Pulmonary artery endothelial cell (primary cell): ENCODE measurements at places on chromosomes 3 and 15.

DNA sequence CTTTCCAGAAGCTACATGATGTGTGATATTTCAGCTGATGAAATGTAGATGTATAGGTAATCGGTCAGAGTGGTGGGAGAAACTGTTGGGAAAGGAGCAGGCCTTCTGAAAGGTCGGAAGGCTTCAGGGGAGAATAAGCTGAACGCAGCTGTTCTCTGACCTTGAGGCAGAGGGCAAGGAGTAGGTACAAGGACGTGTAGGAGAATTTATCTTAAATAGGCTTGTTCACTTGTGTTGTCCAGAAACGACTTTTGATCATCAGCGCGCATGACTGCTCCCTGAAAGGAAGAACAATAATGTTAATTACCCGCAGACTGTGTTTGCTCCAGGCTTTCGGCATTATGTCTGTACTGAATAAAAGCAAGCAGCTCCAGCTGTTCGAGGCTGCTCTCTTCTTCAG, 39.6 kb downstream of the GPR160 start:
- no peak for DNase-seq

- no peak for DNase-seq
Measured at GRCh38 chr3:113966172-113966571, 18.4 kb downstream of the ZDHHC23 start.

DNA sequence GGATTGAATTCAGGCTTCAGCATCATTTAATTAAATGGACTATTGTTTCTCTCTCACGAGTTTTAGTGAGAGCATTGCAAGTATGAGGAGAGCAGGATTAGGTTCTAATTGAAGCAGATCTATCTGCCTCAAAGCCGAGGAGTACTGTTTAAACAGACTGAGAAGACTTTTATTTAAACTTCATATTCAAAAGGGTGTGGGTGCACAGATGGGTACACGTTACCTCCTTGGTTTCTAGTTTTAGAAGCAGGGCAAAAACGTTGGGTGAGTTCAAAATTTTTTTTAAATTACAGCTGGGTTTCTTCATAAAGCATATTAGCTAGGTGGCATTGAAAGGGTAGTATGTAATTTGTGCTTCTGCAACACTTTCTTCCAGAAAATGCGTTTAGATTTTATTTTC, 26.5 kb upstream of the CLRN1 start:
- no peak for DNase-seq

DNA sequence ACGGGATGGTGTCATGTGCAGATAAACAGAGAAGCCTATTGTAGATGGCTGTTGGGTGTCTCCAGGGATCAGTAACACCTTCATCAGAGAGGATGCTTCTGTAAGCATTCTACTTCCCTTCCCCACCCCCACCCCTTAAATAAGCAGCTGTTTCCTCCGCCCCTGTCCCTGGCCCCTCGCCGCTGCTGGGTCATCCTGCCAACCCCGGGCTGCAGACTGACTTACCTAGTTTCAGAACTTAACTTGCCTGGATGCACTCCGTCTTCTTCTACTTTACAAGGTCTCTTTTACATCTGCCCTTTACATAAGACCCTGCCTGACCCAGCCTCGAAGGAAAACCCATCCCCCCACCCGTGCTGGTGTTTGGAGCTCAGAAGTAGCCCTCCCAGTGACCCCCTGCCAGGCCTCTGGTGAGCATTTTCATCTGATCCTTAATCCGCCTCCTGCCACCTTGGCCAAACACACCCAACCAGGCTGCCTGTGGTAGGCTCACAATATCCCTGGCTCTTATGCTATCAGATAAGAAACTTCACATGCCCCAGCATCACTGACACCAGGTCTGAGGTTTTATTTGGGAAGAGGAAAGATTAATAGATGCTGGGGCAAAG, 103.0 kb upstream of the HES1 start:
- no peak for DNase-seq

DNA sequence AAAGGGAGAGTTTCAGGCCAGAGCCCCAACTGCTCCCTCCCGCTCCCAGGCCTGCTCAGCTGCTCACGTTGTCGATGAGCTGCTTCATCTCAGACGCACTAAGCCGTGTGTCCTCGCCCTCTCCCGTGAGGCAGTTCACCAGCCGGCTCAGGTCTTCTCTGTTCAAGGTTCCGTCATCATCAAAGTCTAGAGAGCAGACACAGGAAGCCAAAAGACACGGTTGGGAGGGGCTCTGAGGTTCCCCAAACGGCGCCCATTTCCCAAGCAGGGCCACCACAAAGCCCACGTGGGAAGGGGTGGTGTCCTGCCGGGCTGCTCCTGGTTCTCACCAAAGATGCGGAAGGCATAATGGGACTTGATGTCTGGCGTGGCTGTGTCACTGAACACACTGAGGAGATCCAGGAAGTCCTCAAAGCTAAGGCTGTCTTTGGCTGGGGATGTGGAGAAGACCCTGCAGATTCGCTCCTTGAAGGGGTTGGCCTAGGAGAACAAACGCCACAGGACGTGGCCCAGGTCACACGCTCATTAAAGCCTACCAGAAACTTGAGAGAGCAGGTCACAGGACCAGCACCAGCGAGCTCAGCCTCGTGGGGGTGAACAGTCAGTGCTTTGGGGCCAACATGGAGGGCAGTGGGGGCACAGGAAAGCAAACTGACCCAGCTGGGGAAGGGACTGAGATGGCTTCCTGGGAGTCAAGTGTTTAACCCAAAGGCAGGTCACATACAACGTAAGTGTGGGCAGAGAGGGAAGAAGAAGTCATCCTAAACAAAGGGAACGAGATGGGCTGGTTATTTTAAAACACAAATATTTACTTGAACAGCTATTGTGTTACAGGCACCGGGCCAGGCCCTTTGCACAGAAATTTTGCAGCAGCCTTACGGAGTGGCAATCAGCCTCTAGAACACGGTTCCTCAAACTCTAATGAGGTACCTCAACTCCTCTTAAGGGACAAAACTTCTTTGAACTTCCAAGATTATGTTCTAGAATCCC, 2.4 kb downstream of the CIB1 start:
- no peak for DNase-seq

DNA sequence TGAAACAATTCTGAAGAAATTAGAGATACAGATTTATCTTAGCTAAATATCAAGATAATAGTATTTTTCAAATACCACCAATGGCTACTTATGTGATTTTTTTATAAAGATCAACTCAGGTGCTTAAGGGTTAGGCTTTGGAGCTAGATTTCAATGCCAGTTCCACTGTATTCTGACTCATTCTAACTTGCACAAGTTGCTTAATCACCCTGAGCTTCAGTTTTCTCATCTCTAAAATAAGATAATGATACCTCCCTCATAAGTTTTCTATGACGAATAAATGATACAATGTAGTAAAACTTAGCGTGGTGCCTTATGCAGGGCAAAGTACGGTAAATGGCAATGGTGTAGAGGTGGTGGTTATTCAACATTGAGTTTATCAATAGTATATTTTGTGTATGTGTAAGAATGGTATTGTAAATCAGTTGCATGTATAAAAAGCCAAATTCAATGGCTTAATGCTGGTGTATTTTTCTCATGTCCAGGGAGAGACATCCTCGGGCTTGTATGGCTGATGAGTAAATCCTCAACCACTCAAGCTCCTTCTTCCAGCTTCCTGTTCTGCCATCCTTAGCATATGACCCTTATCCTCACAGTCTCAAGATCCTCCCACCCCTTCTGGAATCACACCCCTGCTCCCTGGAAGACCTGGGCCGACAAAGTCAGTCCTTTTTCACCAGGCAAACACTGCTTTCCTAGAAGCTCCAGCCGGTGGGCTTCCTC, 505.9 kb upstream of the CFAP20DC start:
- no peak for DNase-seq

DNA sequence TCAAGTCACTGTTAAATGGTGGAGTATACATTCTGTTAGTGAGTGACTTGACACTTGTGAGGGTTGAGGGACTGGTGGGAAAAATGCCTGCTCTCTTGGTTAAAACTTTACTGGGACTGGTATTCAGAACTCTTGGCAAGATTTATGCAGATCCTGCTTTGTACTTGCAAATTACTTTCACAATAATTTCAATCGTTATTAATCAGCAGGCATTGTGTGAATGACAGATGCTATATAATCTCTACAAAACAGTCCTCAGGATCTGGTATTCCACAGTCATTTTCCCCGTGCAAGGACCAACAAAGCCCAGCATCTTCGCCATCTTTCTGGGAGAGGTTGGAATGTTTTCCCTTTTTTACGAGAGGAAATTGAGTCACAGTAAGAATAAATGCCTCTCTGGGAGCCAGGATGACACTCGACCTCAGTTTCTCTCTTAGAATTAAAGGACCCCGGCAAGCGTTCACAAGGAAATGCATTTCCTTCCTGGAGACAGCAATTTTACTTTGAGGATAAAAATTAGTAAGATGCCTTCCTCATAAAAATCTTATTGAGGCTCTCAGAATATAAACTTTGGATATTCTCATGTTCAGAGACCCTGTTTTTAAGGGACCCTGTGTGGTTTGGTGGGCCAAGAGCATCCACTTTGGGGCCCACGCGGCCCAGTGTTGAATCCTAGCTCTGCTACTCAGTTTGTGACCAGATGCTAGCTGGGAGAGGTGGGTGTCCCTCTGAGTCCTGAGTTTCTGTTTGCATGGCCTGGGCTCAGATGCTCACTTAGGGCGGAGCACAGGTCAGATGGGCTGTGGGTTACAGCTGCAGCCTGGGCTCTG, 45.3 kb upstream of the PLCL2 start:
- no peak for DNase-seq

DNA sequence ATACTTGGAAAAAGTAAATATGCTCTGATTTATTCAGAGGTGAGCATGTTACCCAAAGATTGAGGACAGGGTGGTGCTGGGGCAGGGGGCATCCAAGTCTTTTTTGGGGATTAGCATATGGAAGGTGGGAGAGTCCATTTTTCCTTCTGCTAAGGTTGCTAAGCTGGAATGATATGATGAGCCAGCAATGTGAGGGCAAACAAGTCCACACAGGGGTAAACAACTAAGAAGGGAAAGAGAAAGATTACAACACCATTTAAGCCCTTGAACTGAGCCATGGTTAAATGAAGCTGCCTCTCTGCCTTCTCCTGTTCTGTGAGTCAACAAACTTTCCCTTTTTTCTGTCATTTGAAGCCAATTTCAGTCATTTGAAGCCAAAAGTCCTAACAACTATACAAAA, 89.0 kb downstream of the RPL22L1 start:
- no peak for DNase-seq

- DNase-seq: no peak
Measured at GRCh38 chr3:29067007-29067406, 213.9 kb upstream of the RBMS3 start.

- no peak for DNase-seq
Measured at GRCh38 chr3:43043071-43043766, 62.7 kb downstream of the POMGNT2 start.

DNA sequence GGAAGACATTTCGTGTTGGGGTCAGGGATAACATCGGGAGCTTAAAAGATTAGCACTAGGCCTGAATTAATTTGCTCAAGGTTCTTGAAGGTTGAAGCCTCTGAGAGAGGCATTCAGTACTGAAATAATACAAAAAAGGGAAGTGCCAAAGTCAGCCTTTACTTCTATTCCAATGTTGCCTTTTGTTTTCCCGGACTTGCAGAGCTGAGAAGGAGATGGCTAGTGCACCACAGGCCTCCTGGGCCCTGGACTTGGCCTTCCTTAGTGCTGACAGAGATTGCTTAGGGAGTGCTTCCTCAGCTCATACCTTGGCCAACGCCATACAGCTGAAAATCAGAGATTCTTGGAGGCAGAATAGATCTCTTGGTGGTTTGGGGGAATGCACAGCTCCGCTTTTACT, 333.6 kb upstream of the TBL1XR1 start:
- DNase-seq: no peak

DNA sequence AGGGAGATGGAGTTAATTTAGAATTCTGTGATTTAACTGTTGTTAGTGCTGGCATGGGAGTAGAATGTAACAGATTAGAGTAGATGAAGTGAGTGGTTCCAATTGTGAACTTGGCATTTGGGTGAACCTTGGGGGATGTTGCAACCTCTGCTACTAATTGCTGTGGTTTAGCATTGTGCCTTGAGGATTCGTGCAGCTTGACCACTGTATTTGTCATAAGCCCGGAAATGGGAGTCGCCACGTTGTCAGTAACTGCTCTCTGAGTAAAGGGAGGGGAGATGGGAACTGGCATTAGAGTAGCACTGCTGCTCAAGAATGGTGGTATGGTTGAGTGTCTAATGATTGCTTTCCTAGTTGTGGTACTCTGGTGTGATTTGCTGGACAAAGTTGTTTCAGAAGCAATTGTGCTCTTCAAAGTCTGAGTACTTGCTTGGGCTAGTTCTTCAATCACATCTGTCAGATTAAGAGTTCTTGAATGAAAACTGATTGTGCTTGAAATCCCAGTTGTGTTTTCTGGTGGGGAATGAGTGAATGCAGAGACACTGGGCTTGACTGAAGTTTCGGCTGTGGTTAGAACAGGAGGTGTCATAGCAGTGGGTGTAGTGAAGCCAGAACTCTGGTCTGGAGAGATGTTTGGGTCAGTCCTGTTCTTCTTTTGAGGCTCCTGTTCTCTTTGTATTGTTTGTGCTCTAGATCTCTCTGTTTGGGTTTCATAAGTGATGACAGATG, 15.4 kb downstream of the IGSF10 start:
- no peak for DNase-seq

DNA sequence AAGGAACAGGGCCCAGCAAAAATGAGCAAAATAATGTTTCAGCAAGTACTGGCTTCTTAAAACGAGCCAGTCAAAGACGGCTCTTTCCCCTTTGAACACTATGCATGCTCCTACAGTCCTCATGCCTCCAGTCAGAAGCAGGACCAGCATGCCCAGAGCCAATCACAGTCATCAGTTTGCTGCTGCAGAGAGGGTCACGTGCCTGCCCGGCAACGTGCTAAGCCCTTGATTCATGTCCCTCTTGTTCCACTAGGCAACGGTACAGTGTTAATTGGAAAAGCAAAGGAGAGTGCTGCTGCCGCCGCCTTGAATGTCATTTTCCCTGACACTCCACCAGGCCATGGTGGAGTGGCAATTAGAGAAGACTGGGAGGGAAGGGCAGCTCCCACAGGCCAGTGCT, 500.1 kb downstream of the OCA2 start:
- DNase-seq: no peak

DNA sequence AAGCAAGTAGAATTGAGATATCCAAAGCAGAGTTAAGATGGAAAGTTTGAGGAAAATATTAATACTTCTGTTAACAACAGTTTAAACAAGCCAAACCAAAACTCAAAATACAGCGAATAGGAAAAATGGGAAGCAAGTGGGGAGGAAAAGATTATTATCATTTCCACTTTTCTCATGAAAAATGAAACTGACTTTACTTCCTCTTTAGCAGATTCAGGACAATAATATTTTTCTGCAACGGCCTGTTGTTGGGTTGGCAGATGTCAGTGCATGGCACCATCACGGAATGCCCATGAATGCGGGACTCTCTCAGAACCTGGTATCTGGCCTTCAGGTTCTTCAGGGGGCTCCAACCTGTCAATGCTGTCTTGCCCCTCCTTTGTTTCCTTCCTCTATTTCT, 11.1 kb downstream of the ANKUB1 start:
- DNase-seq: no peak

- no peak for DNase-seq
Measured at GRCh38 chr15:41855261-41855961, 16.8 kb downstream of the PLA2G4B start.

DNA sequence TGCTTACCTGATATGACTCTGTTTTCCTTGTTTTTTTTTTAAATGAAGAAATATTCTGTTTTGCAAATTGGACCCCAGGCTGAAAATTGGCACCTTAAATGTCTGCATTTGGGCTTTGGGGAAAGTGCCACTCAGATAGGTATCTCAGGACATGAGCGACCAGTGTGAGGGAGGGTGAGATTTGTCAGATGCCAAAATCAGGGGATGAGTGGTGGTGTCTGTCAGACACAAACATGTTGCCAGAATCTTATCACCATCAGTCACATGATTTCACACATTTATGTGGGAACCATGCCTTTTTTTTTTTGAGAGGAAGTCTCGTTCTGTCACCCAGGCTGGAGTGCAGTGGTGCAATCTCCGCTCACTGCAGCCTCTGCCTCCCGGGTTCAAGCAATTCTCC, 75.6 kb upstream of the OSBPL11 start:
- DNase-seq: no peak
